NCI-H1930 (cell line): ENCODE measurements at places on chromosomes 3 and 15.
A peak's percentile ranks its signal among the peaks of the same experiment; 100 is the strongest.

DNA sequence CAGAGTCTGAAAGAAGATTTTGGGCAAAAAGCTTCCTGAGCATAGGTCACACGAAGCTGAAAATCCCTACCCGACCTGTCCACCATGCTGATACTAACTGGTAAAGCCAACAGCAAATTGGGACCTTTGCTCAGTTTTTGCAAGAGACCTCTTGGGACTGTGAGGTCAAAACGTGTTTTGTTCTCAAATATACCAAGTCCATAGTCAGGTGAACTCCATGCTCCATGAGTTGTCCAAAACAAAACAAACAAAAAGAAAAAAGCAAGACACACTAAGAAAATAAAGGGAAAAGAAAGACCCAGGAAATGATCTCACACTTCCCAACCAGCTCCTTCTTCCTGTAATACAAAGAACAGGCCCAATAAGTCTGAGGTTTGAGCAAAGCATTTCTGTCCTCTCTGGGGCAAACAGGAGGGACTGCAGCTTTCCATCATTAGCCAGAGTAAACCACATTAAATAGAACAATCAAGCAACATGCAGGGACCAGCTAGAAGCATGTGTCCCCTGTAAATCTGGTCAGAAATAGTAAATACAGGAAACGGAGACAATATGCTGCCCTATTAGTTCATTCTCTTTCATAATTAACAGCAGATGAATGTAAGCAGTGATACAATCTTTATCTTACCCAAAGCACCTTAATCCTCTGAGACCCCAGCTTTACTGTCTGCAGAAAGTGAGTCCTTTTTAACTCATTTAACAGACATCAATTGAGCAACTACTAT lies 125.0 kb upstream of the LIPC start:
- peak; percentile 9 for DNase-seq

- no peak for DNase-seq
These were observed 67.5 kb downstream of the CHST2 start for GRCh38 chr3:143187111-143187510.

GRCh38 chr3:30676424-30677346 lies 70.3 kb downstream of the TGFBR2 start:
- no peak for DNase-seq

GRCh38 chr15:39326306-39326975 lies 254.4 kb upstream of the THBS1 start:
- DNase-seq = no peak

- no peak for DNase-seq
These were observed 2.3 kb upstream of the GP5 start for GRCh38 chr3:194401346-194401745.

GRCh38 chr3:142844339-142844977 lies 44.4 kb downstream of the PCOLCE2 start:
- DNase-seq = no peak

GRCh38 chr3:194081826-194082225 lies 54.1 kb upstream of the HES1 start:
- no peak for DNase-seq

DNA sequence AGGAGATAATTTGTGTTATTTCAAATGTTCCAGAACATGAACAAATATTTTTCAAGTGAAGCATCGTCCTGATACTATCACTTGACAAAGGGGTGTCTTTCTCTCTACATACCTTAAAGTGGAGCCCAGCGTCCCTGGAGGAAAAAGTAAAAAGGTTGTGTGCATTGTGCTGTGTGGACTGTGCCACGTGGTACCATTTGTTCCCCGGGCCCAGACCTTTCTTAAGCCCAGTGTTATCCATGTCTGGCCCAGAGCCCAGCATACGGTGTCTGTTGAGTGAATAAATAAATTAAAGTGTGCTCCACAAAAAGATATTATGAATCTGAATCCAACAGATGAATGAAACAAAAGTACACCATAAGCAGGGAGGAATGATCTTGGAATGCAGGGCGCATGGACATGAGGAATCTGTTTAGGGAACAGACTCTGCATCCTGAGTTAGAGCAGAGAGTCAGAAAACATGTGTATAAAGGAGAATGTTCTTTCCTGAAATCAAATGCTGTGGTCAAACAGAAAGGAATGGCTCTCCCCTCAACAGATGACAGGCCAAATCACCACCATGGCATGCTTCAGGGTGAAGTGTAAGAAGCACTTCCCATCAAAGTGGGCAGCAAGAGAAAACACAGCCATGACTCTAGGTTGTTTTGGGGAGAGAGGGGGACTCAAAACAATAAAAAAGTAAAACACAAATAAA lies 8.1 kb upstream of the PRSS50 start:
- DNase-seq = no peak
